ENCODE measurements at places on chromosomes 3 and 15. TPM values are rescaled to one million over a fixed set of nuclear protein-coding genes. Genes with fewer than 3 reads are reported as not detected.

DNA sequence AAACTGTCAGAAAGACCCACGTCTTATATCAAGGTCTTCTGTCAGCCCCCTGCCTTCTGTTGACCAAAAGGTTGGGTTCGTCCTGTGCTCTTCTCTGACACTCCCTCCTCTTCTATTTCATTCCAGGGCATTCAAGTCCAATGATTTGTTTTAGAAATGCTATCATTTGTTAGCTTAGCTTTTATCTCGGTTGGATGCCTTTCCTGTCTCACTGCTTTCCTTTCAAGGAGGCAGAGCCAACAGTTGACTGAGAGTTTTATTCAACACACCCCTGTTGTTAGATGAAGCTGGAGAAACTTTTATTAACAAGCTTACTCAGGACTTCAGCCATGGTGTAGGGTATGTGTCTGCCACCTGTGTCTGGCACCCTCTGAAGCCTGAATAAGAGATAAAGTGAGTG is 112.0 kb upstream of the SLC7A14 start:
- no peaks in the 10 kb centered on the region for H3K27me3 ChIP-seq
- H3K36me3 ChIP-seq, result no peaks in the 10 kb centered on the region
- H3K27ac ChIP-seq, result no peak overlapping the region
- DNase-seq, result no peak
- no peak overlapping the region for H3K4me3 ChIP-seq
- H3K4me1 ChIP-seq, result no peaks in the 10 kb centered on the region

DNA sequence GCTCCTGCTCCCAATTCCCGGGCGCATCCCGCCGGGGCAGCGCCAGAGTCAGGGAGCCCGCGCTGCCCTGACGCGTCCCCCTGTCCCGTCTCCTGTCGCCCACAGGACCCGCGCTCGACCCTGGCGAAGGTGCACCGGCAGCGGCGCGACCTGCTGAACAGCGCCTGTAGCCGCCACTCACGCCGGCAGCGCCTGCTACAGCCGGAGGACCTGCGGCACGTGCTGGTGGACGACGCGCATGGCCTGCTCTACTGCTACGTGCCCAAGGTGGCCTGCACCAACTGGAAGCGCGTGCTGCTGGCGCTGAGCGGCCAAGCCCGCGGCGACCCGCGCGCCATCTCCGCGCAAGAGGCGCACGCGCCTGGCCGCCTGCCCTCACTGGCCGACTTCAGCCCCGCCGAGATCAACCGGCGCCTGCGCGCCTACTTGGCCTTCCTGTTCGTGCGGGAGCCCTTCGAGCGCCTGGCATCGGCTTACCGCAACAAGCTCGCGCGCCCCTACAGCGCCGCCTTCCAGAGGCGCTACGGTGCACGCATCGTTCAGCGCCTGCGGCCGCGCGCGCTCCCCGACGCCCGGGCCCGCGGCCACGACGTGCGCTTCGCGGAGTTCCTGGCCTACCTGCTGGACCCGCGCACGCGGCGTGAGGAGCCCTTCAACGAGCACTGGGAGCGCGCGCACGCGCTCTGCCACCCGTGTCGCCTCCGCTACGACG is 16.9 kb downstream of the C3orf22 start:
- peak; percentile 81 for DNase-seq
- H3K27ac ChIP-seq, result no peak overlapping the region
- no peak overlapping the region for H3K4me3 ChIP-seq
- peaks cover 12% of the 10 kb centered on the region for H3K27me3 ChIP-seq
- H3K36me3 ChIP-seq, result no peaks in the 10 kb centered on the region
- peaks cover 16% of the 10 kb centered on the region for H3K4me1 ChIP-seq

GRCh38 chr15:67383899-67384298 is 129.3 kb downstream of the IQCH start:
- H3K36me3 ChIP-seq, result no peaks in the 10 kb centered on the region
- peaks cover 2% of the 10 kb centered on the region for H3K27me3 ChIP-seq
- DNase-seq, result no peak
- no peaks in the 10 kb centered on the region for H3K4me1 ChIP-seq
- H3K27ac ChIP-seq, result no peak overlapping the region
- H3K4me3 ChIP-seq, result no peak overlapping the region

DNA sequence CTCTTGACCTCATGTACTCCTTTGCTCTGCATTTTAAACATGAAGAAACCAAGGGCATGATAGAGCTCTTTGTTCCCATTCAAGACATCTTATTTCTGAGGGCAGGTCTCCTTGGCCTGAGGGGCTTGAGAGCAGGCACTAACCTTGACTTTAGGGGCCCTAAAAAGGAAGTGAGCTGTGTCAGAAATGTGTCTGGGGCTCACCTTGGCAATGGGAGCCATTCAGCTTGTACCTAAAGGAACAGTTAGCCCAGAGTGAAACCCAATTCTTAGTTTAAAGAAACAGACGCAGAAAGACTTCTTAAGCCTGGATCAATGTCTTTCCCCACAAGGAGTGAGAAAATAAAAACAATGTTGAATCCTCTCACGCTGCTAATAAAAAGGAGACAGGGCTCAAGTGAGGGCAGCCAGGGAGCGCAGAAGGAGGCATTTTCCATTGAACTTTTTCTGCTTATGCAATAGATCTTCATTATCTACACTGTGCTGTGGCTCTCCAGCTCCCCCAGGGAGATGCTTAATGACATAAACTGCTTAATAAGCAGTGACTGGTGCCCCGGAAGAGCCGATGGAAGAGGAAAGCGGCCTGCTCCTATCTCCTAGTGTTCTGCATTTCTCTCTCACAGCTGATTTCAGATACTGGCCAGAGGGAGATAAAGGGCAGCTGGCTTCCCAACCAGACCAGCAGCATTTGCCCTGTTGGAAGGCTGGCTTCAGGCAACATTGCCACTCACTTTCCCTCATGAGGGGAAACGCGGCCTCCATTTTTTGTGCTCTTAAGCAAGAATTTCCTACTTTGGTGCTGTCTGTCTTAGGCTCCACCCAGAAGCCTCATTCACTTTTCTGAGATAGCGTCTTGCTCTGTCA is 152.0 kb downstream of the OPA1 start:
- no peak overlapping the region for H3K27ac ChIP-seq
- H3K4me3 ChIP-seq, result no peak overlapping the region
- H3K36me3 ChIP-seq, result no peaks in the 10 kb centered on the region
- peak; percentile 77 for DNase-seq
- H3K27me3 ChIP-seq, result no peaks in the 10 kb centered on the region
- peaks cover 16% of the 10 kb centered on the region for H3K4me1 ChIP-seq

- no peak for DNase-seq
- H3K4me3 ChIP-seq, result no peak overlapping the region
- H3K36me3 ChIP-seq, result no peaks in the 10 kb centered on the region
- H3K27ac ChIP-seq, result no peak overlapping the region
- H3K27me3 ChIP-seq, result no peaks in the 10 kb centered on the region
Measured at GRCh38 chr3:104717828-104718196, 648.9 kb upstream of the ALCAM start.

The FGD5 gene
- total RNA-seq, result 48.7 TPM

The FBXO40 gene
- 0.05 TPM for total RNA-seq

GRCh38 chr3:23981955-23982354 is 36.9 kb downstream of the NR1D2 start:
- no peaks in the 10 kb centered on the region for H3K36me3 ChIP-seq
- H3K27me3 ChIP-seq, result no peaks in the 10 kb centered on the region

The LOXL1 gene
- 37.0 TPM for total RNA-seq

The PLA2G4F gene
- total RNA-seq, result 63.2 TPM

The TMEM207 gene
- total RNA-seq, result not detected

The BCHE gene
- total RNA-seq, result 6.6 TPM

The FAM240A gene
- total RNA-seq, result not detected

- no peak overlapping the region for H3K27ac ChIP-seq
- peak; percentile 51 for DNase-seq
- no peaks in the 10 kb centered on the region for H3K4me1 ChIP-seq
- no peaks in the 10 kb centered on the region for H3K36me3 ChIP-seq
- H3K27me3 ChIP-seq, result no peaks in the 10 kb centered on the region
Measured at GRCh38 chr15:78243491-78243941, 9.2 kb upstream of the ACSBG1 start.

GRCh38 chr3:24521420-24522145 is 26.9 kb upstream of the THRB start:
- H3K4me1 ChIP-seq, result peaks cover 5% of the 10 kb centered on the region
- no peaks in the 10 kb centered on the region for H3K36me3 ChIP-seq
- peak overlapping the region; percentile 53 for H3K4me3 ChIP-seq
- peak overlapping the region; percentile 78 for H3K27ac ChIP-seq

All from left lung (tissue), 14 donors.